ENCODE measurements at places on chromosomes 7 and 10.

GRCh38 chr10:30967650-30968410 is 63.8 kb downstream of the ZNF438 start:
- no peak for DNase-seq

GRCh38 chr7:117873310-117874190 is at the start of gene CTTNBP2:
TSS of gene CTTNBP2 (minus strand) at chr7:117873441. CDS start at chr7:117873415, 26 bp downstream.
- peak; percentile 51 for DNase-seq

DNA sequence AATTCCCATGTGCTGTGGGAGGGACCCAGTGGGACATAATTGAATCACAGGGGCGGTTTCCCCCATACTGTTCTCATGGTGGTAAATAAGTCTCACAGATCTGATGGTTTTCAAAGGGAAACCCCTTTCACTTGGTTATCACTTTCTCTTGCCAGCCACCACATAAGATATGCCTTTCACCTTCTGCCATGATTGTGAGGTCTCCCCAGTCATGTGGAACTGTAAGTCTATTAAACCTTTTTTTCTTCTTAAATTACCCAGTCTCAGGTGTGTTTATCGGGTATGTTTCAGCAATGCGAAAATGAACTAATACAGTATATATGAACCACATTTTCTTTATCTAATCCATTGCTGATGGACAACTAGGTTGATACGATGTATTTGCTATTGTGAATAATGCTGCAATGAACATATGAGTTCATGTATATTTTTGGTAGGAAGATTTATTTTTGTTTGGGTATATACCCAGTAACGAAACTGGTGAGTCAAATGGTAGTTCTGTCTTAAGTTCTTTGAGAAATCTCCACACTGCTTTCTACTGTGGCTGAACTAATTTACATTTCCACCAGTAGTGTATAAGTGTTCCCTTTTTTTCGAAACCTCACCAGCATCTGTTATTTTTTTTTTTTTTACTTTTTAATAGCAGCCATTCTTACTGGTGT is 70.0 kb upstream of the HGF start:
- no peak for DNase-seq

GRCh38 chr7:120547605-120548004 is 274.6 kb downstream of the KCND2 start:
- DNase-seq = no peak

- DNase-seq = no peak
Observed at GRCh38 chr10:16603308-16603707, 81.6 kb upstream of the C1QL3 start.

DNA sequence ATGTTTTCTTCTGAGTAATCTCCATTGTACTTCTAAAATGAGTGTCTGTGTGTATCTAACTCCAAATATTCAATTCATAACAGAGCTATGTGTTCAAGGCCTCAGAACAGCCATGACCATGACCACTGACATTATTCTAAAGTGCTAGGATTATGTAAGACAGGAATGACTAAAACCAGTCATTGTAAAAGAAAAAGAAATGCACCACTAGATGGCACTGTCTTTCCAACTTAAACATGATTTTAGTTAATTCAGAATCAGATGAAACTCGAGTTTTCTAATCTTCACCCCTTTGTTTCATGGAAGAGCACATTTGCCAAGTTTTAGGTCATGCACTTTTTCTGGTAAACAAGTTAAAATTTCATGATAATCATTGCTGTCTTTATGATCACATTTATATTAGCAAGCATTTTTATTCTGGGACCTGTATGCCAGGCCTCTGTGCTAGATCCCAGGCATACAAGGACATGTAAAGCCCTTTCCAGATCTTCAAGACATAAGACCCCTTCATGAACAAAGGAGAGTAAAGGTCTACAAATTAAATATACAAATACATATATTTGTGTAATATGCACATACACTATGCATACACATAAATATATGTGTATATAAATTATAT is 26.1 kb upstream of the RSU1 start:
- no peak for DNase-seq
